Panc1 (cell line): ENCODE measurements at places on chromosomes 5 and 9.

DNA sequence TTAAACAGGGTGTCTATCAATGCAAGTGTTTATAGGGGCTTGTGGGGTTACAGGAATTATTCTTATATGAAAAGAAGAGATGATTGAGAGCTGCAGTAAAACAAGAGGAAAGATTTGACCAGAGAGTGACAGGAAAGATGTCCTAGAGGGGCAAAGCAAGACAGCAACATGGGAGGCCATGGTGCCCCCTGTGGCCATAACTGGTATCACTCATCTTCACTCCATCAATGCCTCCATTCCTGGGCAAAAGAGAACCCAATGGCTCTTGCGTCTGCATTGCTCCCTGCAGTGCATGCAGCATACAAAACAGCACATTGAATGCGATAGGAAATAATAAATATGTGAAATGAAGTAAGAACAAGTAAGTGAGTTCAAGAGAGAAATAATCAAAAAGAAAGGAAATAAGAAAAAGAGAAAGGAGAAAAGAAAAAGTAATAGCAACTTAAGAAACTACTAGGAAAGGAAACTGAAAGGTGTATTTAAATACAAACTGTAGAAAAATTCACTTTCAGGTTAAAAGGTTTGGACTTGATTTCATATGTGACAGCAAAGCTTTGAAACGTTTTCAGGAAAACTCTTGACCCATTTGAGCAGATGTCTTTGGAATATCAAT, 206.6 kb downstream of the SEMA5A start:
- H3K4me3 ChIP-seq, result no peak overlapping the region
- no peaks in the 10 kb centered on the region for H3K36me3 ChIP-seq
- no peaks in the 10 kb centered on the region for H3K27me3 ChIP-seq
- H3K4me1 ChIP-seq, result no peaks in the 10 kb centered on the region

- H3K4me1 ChIP-seq, result no peaks in the 10 kb centered on the region
- no peaks in the 10 kb centered on the region for H3K27me3 ChIP-seq
- no peak overlapping the region for H3K27ac ChIP-seq
- no peaks in the 10 kb centered on the region for H3K36me3 ChIP-seq
Observed at GRCh38 chr5:157230610-157231009, 35.3 kb upstream of the CYFIP2 start.

- H3K27me3 ChIP-seq, result no peaks in the 10 kb centered on the region
- DNase-seq, result no peak
- H3K36me3 ChIP-seq, result no peaks in the 10 kb centered on the region
- H3K27ac ChIP-seq, result peak overlapping the region; percentile 71
Observed at GRCh38 chr5:134029156-134029555, 24.4 kb upstream of the VDAC1 start.

DNA sequence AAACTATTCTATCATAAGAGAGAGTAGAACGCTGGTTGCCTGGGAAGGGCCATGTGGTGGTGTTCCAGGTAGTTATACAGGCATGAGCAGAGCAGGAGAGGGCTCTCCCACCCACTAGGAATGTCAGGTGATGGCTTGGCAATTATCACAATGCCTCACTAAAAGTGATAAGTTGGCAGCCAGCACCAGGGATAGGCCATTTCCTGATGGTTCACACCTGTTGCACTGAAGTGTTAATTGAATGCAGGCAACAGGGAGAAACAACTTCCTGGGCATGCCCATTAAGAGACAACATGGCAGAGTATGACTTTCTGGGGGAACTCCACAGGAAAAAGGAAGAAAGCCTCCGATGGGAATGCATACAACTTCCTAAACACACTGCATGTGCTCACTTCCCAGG, 593.2 kb downstream of the ELAVL2 start:
- H3K4me1 ChIP-seq, result no peaks in the 10 kb centered on the region
- no peak for DNase-seq
- no peaks in the 10 kb centered on the region for H3K36me3 ChIP-seq
- H3K27ac ChIP-seq, result no peak overlapping the region
- H3K4me3 ChIP-seq, result no peak overlapping the region

DNA sequence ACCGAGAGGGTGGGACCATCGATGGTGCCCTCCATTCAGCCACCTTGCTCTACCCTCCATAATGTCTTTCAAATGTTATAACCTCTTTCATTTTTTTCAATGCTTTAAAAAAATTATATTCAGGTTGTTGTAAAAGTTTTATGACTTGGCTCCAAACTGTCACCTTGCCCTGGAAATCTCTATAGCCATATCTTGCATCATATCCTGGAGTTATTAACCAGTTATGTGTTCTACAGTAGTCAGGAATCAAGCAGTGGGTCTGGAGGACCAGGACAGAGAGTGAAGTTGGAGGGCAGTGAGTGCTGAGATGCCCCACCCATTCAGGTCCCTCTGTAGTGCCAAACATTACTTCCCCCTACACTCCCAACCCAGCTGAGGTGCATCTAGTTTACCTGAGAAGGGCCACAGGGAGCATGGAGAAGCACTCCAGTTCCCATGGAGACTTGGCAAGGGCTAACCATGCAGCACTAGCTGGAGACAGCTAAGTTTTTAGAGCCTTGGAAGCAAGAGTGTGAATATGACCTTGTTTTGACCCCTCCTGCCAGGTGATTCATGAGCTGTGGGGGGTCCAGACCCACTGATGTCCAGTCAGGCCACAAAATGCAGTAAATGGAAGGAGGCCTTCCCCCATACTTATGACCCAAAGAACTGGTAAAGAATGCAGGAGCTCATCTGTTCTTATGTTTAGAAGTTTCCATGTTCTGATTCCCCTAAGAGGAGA, 5.5 kb downstream of the IFNA8 start:
- no peaks in the 10 kb centered on the region for H3K4me1 ChIP-seq
- DNase-seq, result no peak
- no peak overlapping the region for H3K27ac ChIP-seq
- H3K36me3 ChIP-seq, result no peaks in the 10 kb centered on the region
- H3K27me3 ChIP-seq, result no peaks in the 10 kb centered on the region
- H3K4me3 ChIP-seq, result no peak overlapping the region

GRCh38 chr9:68961587-68961986, 52.3 kb downstream of the PRKACG start:
- H3K4me1 ChIP-seq, result no peaks in the 10 kb centered on the region
- no peak overlapping the region for H3K27ac ChIP-seq
- H3K27me3 ChIP-seq, result no peaks in the 10 kb centered on the region
- H3K36me3 ChIP-seq, result no peaks in the 10 kb centered on the region
- H3K4me3 ChIP-seq, result no peak overlapping the region
- no peak for DNase-seq

DNA sequence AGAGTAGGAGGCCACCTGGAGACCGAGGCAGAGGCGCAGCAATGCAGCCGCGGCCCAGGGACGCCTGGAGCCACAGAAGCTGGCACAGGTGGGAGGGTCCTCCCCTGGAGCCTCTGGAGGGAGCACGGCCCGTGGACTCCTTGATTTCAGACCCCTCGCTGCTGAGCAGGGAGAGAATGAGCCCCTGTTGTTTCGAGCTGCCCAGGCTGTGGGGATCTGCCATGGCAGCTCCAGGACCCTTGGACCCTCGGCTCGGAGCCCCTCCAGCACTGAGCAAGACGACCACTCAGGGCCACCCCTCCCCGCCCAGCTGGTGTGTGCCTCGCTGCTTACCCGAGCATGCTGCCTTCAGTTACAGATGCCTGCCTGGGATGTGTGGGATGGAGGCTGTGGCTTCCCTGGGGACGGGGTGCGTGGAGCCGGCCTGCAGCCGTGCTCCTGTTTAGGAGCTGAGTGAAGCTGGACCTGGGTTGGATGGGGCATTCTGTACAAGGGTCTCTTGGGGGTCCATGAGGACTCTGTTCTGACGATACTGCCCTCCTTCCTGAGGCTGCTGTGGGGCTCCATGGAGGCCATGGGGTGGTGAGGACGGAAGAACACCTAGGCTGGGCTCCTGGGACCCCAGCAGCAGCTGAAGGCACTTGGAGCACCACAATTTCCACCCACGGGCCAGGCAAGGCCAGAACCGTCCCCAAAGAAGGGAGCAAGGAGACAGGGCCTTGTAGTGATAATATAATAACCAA, 115.1 kb upstream of the LPCAT1 start:
- H3K4me3 ChIP-seq, result no peak overlapping the region
- H3K4me1 ChIP-seq, result peaks cover 9% of the 10 kb centered on the region
- no peak for DNase-seq
- peaks cover 4% of the 10 kb centered on the region for H3K27me3 ChIP-seq
- no peak overlapping the region for H3K27ac ChIP-seq

GRCh38 chr5:19608444-19609002, 379.5 kb downstream of the CDH18 start:
- H3K27ac ChIP-seq, result no peak overlapping the region
- H3K27me3 ChIP-seq, result no peaks in the 10 kb centered on the region
- H3K4me1 ChIP-seq, result no peaks in the 10 kb centered on the region; the same call in 1 of the 2 replicates

DNA sequence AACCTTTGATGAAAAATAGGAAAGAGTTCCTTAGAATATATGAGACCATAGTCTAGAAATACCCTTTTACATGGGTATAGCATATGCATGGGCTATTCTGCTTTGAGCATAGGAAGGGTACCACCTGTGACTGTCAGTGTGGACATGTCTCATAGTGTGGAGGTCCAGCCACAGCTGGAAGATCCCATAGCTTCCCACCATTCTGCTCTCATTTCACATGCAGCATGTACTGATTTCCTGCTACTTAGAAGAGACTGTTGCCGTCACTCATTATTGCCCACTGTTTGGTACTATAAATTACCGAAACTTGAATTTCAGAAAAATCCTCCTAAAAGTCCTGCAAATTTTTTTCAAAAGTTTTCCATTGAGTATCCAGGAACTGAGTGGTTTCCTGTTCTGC, 477.8 kb upstream of the DAB2 start:
- DNase-seq, result no peak
- no peaks in the 10 kb centered on the region for H3K27me3 ChIP-seq
- no peak overlapping the region for H3K27ac ChIP-seq

GRCh38 chr9:89969156-89969675, 364.4 kb downstream of the GADD45G start:
- DNase-seq, result no peak
- H3K27me3 ChIP-seq, result no peaks in the 10 kb centered on the region
- H3K27ac ChIP-seq, result no peak overlapping the region
- no peaks in the 10 kb centered on the region for H3K36me3 ChIP-seq
- H3K4me1 ChIP-seq, result no peaks in the 10 kb centered on the region

- peak overlapping the region; percentile 68; the same call in 1 of the 2 replicates for H3K27ac ChIP-seq
- H3K27me3 ChIP-seq, result no peaks in the 10 kb centered on the region
- 0 out of 2 replicates have a peak overlapping the region, but pooled peaks have one; percentile 26 for H3K4me3 ChIP-seq
Observed at GRCh38 chr9:129166623-129167557, 11.2 kb downstream of the IER5L start.

GRCh38 chr5:97182571-97183099, 412 bp downstream of the RIOK2 start:
- H3K4me3 ChIP-seq, result peak overlapping the region; percentile 98
- H3K27ac ChIP-seq, result peak overlapping the region; percentile 96
- no peaks in the 10 kb centered on the region for H3K27me3 ChIP-seq
- H3K36me3 ChIP-seq, result peaks cover 19% of the 10 kb centered on the region
- no peak for DNase-seq
- peaks cover 9% of the 10 kb centered on the region; the same call in 1 of the 2 replicates for H3K4me1 ChIP-seq

GRCh38 chr5:88925692-88926490, 42.9 kb upstream of the MEF2C start:
- H3K36me3 ChIP-seq, result no peaks in the 10 kb centered on the region
- H3K27me3 ChIP-seq, result no peaks in the 10 kb centered on the region
- no peak overlapping the region for H3K27ac ChIP-seq
- no peaks in the 10 kb centered on the region for H3K4me1 ChIP-seq
- no peak for DNase-seq
- no peak overlapping the region for H3K4me3 ChIP-seq

- DNase-seq, result no peak
- peak overlapping the region; percentile 51 for H3K27ac ChIP-seq
- no peaks in the 10 kb centered on the region for H3K36me3 ChIP-seq
- peaks cover 8% of the 10 kb centered on the region for H3K4me1 ChIP-seq
- no peaks in the 10 kb centered on the region; the same call in 1 of the 2 replicates for H3K27me3 ChIP-seq
Observed at GRCh38 chr5:75054134-75054930, 2.0 kb upstream of the GCNT4 start.

DNA sequence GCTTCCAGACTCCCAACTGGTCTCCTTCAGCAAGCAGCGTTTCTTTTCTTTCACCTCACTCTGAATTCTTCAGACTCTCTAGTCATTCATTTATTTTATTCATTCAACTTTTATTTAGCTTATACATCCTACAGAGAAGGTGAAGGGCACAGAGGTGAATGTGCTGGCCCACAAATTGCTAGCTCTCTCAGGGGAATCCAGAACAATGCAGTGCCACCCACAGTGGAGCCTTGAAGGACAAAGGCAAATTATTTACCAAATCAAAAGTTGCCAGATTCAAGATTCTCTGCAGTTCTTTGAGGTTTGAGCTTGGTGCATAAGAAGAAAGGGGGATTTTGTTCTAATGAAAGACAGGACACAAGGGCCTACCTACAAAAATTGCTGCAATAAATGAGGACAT, 29.7 kb downstream of the GRIA1 start:
- no peak overlapping the region for H3K4me3 ChIP-seq
- H3K27me3 ChIP-seq, result no peaks in the 10 kb centered on the region
- no peak overlapping the region for H3K27ac ChIP-seq
- no peaks in the 10 kb centered on the region for H3K4me1 ChIP-seq

- H3K36me3 ChIP-seq, result no peaks in the 10 kb centered on the region
- no peak overlapping the region for H3K4me3 ChIP-seq
- H3K4me1 ChIP-seq, result no peaks in the 10 kb centered on the region
- H3K27ac ChIP-seq, result no peak overlapping the region
- no peaks in the 10 kb centered on the region for H3K27me3 ChIP-seq
- DNase-seq, result no peak
Observed at GRCh38 chr5:54178991-54179390, 131.4 kb downstream of the ARL15 start.

DNA sequence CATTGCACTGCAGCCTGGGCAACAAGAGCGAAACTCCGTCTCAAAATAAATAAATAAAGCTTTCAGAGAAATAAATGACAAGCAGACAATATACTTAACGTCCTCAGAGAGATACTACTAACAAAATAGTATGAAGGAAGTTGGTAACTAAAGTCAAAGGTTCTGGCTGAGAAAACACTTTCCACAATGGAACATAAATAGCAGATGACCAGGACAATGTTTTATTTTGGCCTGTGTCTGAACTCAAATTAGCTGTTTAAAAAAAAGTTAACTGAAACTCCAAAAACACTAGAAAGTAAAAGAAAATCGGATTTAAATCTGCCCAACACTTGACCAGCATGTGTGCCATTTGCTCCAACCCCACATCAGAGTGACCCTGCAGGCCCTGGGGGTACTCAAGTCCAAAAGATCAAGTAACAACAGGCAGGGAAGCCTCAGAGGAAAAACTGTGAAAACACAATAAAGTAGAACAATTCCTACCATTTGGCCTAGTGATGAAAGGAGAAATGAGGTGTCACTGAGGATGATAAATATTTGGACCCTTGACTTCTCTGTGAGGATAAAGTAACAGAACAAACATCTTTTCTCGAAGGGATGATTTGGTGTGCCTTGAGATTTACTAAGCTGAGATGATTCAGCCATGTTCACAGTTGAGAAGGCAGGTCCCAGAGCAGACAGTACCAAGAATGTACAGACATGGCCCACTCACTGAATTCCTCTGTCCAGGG, 47.7 kb downstream of the LHFPL2 start:
- no peaks in the 10 kb centered on the region for H3K27me3 ChIP-seq
- H3K4me1 ChIP-seq, result peaks cover 18% of the 10 kb centered on the region; the same call in 1 of the 2 replicates
- no peaks in the 10 kb centered on the region for H3K36me3 ChIP-seq
- H3K27ac ChIP-seq, result no peak overlapping the region

- H3K27me3 ChIP-seq, result peaks cover 3% of the 10 kb centered on the region; the same call in 1 of the 2 replicates
- DNase-seq, result no peak
- no peaks in the 10 kb centered on the region for H3K4me1 ChIP-seq
- no peak overlapping the region for H3K27ac ChIP-seq
- no peak overlapping the region for H3K4me3 ChIP-seq
Observed at GRCh38 chr5:90909101-90909503, 350.5 kb downstream of the ADGRV1 start.
